ENCODE measurements at places on chromosomes 5 and 9. TPM values are rescaled to one million over a fixed set of nuclear protein-coding genes. Genes with fewer than 3 reads are reported as not detected.

- DNase-seq, result peak; percentile 36
Observed at GRCh38 chr9:126169736-126170135, 156.9 kb upstream of the MVB12B start.

DNA sequence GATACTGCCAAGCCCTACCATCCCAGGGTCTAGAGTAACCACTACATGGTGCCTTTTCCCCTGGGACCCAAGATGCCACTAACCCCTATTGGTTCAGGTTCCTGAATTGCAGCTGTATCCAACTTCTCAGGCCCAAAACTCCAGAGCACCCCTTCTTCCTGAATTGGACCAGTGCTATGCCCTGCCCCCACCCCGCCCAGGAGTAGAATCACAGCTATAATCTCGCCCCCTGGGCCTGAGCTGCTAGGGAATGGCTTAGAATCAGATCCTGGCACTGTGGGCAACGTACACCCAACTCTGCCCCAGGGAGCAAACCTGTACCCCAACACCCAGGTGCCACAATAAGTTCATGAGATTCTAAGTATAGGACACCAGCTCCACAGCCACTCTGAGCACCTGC is 206.3 kb downstream of the CACNA1B start:
- no peak for DNase-seq

- DNase-seq, result no peak
Observed at GRCh38 chr9:82893549-82893948, 169.4 kb downstream of the RASEF start.

DNA sequence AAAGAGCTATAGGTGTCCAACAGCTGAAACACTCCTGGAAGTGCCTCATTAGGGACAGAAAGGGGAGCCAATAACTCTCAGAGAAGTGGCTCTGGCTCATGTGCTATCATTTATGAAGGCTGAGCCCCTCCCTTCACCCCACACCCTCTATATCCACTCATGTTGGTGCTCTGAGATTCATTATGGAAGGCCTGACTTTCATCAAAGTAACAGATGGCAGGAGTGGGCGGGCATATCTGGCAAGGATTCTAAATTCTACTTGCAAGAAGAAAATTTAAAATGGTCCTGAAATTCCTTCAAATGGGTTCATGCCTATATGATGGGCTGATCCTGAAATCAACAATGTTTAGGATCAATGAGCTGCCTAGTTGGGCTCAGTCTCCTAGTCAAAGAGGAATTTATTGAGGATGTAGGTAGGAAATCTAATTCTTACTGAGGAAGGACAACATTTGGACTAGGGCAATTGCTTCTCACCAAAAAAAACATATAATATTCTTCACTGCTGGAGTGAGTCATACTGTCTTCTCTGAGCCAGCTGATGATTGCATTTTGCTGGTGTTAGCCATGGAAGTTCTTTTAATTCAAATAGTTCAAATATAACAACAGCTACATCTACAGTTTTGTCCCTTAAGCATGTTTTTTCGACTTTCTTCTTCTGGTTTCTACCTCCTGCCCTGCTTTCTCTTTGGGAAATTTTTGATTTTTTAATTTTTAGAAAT is 23.5 kb downstream of the NMRK1 start:
- DNase-seq, result no peak

DNA sequence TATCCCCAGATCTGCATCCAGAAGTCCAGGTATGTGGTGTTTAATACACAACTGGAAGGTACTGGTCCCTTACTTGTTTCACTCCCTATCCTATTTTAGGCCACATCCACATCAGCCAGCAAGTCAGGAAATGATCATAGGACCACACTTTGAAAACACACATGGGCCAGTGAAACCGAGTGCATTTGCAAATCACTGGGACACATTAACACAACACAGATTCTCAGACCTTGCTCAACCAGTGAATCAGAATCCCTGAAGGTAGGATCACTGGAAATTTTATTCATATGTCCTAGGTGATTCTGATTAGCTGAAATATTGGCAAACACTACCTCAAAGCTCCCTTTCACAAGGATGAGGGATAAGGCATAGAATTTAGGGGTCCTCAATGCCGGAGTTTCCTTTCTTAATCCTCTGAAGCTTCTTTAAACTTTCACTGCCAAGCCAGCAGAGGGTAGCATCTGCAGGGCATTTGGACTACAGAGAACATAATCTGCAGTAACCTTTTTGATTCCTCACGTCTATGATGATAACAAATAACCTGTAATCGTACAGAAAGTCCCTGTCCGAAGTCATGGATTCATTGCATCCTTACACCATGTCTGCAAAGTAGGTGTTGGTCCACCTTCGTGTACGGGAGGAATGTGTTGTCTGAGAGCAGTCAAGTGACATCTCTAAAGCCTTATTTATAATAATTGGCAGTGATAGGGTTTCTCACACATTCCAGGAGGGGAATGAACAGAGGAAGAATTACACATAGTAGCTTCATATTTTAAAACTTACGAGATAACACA is 11.0 kb upstream of the ABLIM3 start:
- no peak for DNase-seq

GRCh38 chr9:91818647-91819403 is 131.2 kb downstream of the ROR2 start:
- DNase-seq, result no peak

DNA sequence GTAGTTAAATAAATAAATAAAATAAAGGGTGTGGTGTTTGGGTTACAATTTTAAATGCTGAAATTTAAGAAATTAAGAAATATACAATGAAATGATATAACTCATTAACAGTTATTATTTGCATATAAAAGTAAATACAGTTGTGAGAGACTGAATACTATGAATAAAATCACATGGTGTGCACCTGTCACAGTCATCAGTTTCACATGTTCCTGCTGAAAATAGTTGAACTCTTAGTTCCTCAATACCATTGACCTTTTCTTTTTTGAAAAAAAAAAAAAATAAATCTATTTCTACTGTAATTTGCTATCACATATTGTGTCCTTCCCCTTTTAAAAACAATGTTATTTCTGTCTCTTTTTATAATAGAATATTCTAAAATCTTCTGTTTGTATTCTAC is 130.9 kb upstream of the CHD1 start:
- no peak for DNase-seq

The ROR2 gene
- 21.8 TPM for total RNA-seq

The KIF20A gene
- 0.12 TPM for total RNA-seq

The SERF1A gene
- total RNA-seq, result 6.2 TPM

The ZNF169 gene
- 1.8 TPM for total RNA-seq

The CD72 gene
- total RNA-seq, result 1.3 TPM

The LURAP1L gene
- 2.8 TPM for total RNA-seq

The PHF24 gene
- total RNA-seq, result not detected
